Activated naive CD8-positive, alpha-beta T cell treated with anti-CD3 and anti-CD28 coated beads for 36 hours (primary cell): ENCODE measurements at places on chromosomes 5 and 9.

- peaks cover 19% of the 10 kb centered on the region for H3K4me1 ChIP-seq
- DNase-seq: no peak
- H3K36me3 ChIP-seq: no peaks in the 10 kb centered on the region
- no peak overlapping the region for H3K4me3 ChIP-seq
- H3K27ac ChIP-seq: no peak overlapping the region
- H3K27me3 ChIP-seq: peaks cover 51% of the 10 kb centered on the region
Measured at GRCh38 chr9:111601237-111602018, 2.0 kb upstream of the PTGR1 start.

DNA sequence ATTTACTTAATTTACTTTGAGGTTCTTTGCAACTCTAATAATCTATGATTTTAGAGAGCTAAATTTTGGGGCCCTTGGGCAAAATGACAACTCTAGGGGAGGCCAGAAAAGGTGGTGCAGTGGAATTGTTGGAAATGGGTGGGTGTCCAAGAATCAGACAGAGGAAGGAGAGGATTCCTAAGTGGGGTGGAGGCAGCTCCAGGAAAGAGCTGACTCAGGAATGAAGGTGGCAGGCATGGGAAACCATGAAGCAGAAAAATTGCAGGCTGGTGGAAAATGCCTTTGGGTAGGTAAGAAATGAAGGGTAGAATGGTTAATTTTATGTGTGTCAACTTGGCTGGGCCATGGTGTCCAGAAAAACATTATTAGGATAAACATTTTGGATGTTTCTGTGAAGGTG is 248.5 kb upstream of the TUT7 start:
- H3K27ac ChIP-seq: no peak overlapping the region
- peaks cover 21% of the 10 kb centered on the region for H3K27me3 ChIP-seq
- H3K4me1 ChIP-seq: no peaks in the 10 kb centered on the region
- no peaks in the 10 kb centered on the region for H3K36me3 ChIP-seq
- H3K4me3 ChIP-seq: no peak overlapping the region

DNA sequence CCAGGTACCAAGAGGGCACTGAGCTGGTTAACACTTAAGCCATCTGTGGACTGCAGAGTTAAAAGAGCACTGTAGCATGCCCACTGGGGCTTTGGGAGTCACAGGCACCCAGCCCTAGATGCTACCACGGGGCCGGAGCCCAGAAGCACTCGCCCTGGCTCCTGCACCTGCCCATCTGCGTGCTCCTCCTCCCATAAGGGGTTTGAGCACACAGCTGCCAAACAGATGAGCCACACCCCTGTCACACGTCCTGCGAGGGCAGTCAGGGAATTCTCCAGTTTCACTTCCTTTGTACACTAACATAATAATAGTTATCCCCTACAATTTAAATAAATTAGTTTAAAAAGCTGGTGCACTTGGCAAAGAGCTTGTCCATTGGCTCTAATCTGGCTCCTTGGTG is 4.5 kb upstream of the PCA3 start:
- H3K4me3 ChIP-seq: no peak overlapping the region
- H3K4me1 ChIP-seq: peaks cover 3% of the 10 kb centered on the region
- no peak overlapping the region for H3K27ac ChIP-seq
- no peaks in the 10 kb centered on the region for H3K36me3 ChIP-seq
- H3K27me3 ChIP-seq: no peaks in the 10 kb centered on the region
- DNase-seq: no peak

DNA sequence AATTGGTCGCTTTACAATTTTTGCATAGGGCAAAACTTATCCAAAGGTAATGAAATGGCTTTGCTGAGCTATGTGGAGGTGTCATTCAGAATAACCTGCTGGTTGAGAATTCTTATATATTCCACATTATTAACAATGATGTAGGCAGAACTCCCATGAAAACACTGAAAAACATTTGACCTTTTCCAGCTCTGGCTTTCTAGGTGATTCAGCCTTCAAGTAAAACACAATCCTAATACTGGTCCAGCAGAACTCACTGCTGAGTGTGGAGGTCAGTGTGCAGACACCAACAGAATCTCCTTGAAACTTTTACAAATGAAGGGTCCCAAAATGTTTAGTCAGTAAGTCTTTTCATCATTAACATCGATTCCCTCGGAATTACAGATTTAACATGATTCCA is 162.0 kb upstream of the EFNA5 start:
- H3K27me3 ChIP-seq: no peaks in the 10 kb centered on the region
- H3K27ac ChIP-seq: no peak overlapping the region
- no peak for DNase-seq

DNA sequence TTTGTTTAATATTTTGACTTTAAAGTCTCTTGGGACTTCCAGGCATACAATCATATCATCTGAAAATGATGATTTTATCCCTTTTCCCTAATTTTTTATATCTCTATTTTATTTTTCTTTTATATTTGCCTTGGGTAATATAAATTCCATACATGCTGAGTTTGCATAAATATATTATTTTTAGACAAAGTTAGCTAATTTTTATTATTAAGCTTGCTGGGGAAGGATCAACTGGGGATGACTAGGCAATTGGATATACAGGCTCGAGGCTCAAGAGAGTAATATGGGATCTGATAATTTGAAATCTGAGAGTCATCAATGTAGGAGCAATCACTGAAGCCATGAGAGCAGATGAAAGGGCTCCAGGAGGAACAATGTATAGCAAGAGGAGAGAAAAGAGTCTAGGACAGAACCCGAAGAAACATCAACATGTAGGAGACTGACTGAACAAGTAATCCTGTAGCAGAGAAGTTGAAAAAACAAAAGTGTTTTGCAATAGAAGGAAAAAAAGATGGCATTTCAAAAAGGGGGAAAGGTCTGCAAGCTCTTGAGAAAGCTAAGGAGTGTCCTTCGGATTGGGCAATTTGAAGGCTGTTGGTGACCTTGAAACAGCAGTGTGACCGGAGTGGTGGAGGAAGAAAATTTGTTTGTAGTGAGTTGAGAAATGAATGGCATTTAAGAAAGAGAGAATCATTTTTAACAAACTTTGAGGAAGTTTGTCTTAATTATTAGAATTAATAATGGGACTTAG is 17.0 kb upstream of the RHOBTB3 start:
- no peak overlapping the region for H3K27ac ChIP-seq
- no peaks in the 10 kb centered on the region for H3K27me3 ChIP-seq
- no peak overlapping the region for H3K4me3 ChIP-seq
- no peak for DNase-seq
- peaks cover 26% of the 10 kb centered on the region for H3K4me1 ChIP-seq
- H3K36me3 ChIP-seq: peaks cover 3% of the 10 kb centered on the region

GRCh38 chr5:151664694-151665585 is 21.8 kb downstream of the SPARC start:
- H3K27ac ChIP-seq: no peak overlapping the region
- no peaks in the 10 kb centered on the region for H3K36me3 ChIP-seq
- no peak for DNase-seq
- no peak overlapping the region for H3K4me3 ChIP-seq

GRCh38 chr9:117224695-117225094 is 190.2 kb downstream of the ASTN2 start:
- no peak overlapping the region for H3K27ac ChIP-seq
- H3K36me3 ChIP-seq: no peaks in the 10 kb centered on the region

GRCh38 chr9:2116073-2116472 is 100.9 kb downstream of the SMARCA2 start:
- no peaks in the 10 kb centered on the region for H3K27me3 ChIP-seq
- H3K4me3 ChIP-seq: no peak overlapping the region
- DNase-seq: no peak
- peaks cover 13% of the 10 kb centered on the region for H3K36me3 ChIP-seq
- no peak overlapping the region for H3K27ac ChIP-seq
- H3K4me1 ChIP-seq: peaks cover 2% of the 10 kb centered on the region

DNA sequence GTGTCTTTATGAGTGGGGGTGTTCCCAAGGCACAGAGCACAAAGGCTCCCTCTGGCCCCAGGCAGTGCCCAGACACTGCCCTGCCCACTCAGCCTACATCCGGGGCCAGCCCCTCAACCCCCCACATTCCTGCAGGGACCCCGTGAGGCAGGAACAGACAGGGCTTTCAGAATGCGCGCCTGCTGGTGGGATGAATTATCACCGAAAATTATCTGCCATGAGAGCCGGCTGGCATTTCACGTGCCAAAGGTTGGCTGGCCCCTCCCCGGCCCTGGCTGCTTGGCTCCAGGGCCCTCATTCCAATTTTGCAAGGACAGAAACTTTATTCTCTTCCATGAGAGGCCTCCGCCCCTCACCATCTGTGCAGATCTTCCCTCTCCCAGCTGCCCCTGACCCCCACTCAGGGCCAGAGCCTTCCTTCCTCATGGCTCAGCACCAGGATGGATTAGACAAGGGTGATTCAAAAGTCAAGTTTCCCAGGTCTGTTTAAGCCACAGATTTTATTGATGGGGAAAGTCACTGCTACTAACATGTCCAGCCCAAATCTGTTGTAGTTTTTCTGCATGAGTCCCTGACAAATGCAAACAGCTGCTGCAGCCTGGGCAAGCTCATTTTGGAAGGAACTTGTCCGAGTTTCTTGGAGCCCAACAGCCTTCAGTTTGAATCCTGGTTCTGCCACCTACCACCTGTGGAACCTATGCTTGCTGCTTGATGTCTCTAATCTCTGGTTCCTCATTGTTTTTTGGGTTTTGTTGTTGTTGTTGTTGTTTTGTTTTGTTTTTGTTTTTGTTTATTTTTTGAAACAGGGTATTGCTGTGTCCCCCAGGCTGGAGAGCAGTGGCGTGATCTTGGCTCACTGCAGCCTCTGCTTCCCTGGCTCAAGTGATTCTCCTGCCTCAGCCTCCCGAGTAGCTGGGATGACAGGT is 32.3 kb upstream of the WDR38 start:
- DNase-seq: no peak
- H3K4me3 ChIP-seq: no peak overlapping the region
- peaks cover 27% of the 10 kb centered on the region for H3K27me3 ChIP-seq

DNA sequence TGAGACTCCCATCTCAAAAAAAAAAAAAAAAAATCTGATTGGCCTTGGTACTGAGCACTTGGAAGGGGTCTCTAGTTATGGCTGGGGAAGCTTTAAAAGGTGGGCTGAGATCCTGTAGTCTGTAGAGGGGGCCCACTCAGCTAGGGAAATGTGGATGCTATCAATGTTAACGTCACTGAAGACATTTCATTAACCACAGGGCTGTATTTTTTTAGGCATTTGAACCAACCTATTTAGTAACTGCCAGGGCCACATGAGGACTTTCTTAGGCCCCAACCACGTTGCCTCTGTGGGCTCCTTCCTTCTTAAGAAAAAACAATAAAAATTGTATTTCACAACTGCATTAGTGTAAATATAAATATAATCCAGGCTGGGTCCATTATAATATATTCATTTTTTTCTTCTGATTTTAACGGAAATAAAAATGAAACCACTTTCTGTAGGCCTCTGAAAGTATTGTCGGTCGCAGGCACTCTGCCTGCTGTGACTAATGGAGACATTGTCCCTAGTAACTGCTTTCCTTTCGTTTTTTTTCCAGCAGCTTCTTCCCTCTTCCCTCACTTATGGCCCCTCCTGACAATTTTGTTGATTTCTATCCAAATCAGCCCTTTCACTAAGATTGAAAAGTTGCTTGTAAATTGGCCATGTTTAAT is 71.6 kb downstream of the GCNT1 start:
- H3K36me3 ChIP-seq: no peaks in the 10 kb centered on the region
- peaks cover 13% of the 10 kb centered on the region for H3K4me1 ChIP-seq
- no peaks in the 10 kb centered on the region for H3K27me3 ChIP-seq

DNA sequence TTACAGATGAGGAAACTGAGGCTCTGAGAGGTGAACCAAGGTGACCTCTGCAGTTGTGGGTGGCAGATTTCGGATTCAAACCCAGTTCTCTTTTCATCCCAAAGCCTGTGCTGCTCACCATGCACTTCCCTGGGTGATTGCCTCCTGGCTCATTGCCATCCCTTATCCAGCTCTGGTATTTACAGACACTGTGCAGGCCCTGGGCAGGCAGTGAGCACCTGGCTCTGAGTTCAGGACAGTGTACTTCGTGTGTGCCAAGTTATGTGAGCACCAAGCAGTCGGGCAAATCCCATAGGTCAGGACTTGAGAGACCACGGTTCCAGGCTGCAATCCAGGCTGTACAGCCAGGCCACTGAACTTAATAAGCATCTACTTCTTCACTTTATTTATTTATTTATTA is 1.4 kb downstream of the LRSAM1 start:
- no peak overlapping the region for H3K27ac ChIP-seq
- DNase-seq: no peak
- H3K36me3 ChIP-seq: peaks cover 48% of the 10 kb centered on the region
- H3K4me1 ChIP-seq: peaks cover 27% of the 10 kb centered on the region
- H3K4me3 ChIP-seq: peak overlapping the region; percentile 96

GRCh38 chr5:179475208-179475751 is 75.1 kb upstream of the RUFY1 start:
- DNase-seq: no peak
- no peak overlapping the region for H3K27ac ChIP-seq
- peaks cover 14% of the 10 kb centered on the region for H3K27me3 ChIP-seq
- H3K4me1 ChIP-seq: no peaks in the 10 kb centered on the region
- H3K36me3 ChIP-seq: no peaks in the 10 kb centered on the region

GRCh38 chr5:28216939-28217360 is 1178.6 kb upstream of the CDH9 start:
- no peaks in the 10 kb centered on the region for H3K36me3 ChIP-seq
- H3K4me1 ChIP-seq: peaks cover 4% of the 10 kb centered on the region
- DNase-seq: no peak
- no peaks in the 10 kb centered on the region for H3K27me3 ChIP-seq
- H3K4me3 ChIP-seq: no peak overlapping the region
- H3K27ac ChIP-seq: no peak overlapping the region

- no peaks in the 10 kb centered on the region for H3K27me3 ChIP-seq
- no peaks in the 10 kb centered on the region for H3K36me3 ChIP-seq
- no peak overlapping the region for H3K27ac ChIP-seq
- no peak overlapping the region for H3K4me3 ChIP-seq
Measured at GRCh38 chr5:97836816-97837215, 653.8 kb upstream of the RIOK2 start.

DNA sequence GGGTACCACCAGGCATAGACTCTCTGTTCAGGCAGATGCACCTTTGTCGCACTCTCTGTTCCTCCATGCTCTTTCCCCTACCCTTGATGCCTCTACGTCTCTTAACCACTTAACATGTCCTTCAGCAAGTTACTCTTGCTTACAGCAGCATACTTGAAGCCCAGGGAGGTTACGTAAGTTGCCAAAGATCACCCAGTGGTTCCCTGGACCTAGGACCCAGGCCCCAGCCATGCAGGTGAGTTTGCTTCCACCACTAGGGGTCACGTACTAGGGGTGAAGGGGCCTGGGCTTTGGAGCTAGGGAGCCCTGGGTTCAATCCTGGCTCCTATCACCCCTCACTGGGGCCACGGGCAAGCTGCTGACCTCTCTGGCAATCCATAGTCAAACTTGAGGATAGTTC is 8.9 kb downstream of the AKNA start:
- no peak for DNase-seq
- peaks cover 78% of the 10 kb centered on the region for H3K4me1 ChIP-seq
- peak overlapping the region; percentile 22 for H3K4me3 ChIP-seq
- peaks cover 84% of the 10 kb centered on the region for H3K36me3 ChIP-seq

GRCh38 chr9:132575005-132575609 is 7.3 kb upstream of the BARHL1 start:
- no peak overlapping the region for H3K27ac ChIP-seq
- H3K36me3 ChIP-seq: no peaks in the 10 kb centered on the region
- peaks cover 75% of the 10 kb centered on the region for H3K27me3 ChIP-seq
